Upper lobe of left lung (tissue), 6 donors: ENCODE measurements at places on chromosomes 7 and 10. TPM values are rescaled to one million over a fixed set of nuclear protein-coding genes. Genes with fewer than 3 reads are reported as not detected.
A peak's percentile ranks its signal among the peaks of the same experiment; 100 is the strongest.

DNA sequence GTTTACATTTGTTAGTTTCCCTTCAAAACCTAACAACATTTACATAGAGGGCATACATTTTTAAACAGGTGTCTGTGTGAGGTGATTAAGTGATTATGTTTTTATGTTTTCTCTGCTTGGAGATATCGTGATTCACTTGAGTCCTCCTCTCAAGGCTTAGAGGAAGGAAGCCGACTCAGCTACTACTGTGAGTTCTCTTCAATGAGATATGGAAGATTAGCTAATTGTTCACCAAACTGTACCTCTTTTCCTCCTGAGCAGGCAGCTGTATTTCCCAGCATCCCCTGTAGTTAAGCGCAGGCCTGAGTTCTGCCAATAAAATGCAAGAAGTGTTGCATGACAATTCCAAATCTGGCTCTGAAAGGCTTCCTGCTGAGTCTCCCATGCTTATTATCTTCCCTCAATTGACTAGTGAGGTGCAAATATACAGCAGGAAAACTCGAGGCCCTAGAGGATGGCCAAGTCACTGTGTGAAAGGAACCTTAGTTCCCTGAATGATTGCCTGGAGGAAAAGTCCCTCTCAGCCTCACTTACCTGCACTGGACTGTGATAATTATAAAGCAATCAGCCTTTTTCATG, 528.7 kb downstream of the GRM8 start:
- no peak for DNase-seq

DNA sequence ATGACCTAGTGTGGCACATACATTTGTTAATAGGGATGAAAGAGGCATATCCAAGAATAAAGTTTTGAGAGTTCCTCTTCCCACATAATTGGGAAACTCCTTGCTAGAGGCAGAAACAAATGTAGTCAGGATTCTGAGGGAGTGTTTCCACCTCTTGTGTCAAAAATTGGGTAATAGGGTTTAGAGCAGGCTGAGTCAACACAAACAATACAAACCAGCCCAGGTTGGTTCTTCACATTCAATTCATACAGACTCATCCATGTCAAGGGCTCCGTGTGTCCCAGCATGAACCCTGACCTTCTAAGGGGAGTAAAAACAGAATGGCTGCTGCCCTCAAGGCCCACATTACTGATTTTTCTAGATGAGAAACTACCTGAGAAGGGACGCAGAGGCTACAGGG, 75.3 kb downstream of the GLI3 start:
- peak; percentile 32 for DNase-seq

- no peak for DNase-seq
These were observed 62.5 kb downstream of the DAGLB start for GRCh38 chr7:6385110-6385781.

GRCh38 chr7:38629651-38630510, 1.3 kb downstream of the AMPH start:
- DNase-seq = no peak

- no peak for DNase-seq
These were observed 263.8 kb downstream of the PTEN start for GRCh38 chr10:88127269-88127668.

DNA sequence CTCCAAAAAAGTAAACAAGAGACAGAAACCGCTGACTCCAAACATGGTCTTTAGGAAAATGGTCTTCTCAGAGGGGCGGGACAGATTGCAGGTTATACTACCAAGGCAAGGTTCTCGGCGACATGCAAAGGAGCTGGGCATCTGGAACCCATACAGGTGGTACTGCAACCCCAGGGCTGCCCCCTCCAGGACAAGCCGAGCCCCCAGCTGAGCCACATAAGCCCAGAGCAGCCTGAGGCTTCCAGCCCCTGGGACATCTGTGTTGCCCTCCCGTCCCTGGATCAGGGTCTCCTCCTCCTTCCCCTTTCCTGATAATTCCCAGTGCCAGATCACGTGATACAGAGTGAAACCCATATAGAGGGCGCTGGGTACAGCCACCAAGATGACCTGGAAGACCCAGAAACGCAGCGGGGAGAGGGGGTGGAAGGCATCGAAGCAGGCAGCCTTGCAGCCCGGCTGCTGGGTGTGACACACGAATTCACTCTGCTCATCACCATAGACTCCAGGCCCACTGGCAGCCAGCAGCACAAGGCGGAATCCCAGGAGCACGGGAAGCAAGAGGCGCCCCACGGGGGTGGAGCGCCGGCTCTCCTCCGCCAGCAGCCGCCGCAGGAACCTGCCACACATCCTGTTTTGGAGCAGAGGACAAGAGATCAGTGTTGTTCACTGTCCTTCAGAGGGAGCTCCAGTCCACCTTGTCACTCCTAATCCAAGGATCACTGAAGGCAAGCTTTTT, at the start of gene GJC3:
GJC3 (minus strand) TSS at position 627 of the 736 bp plus-strand sequence; CDS start at position 627, 0 bp downstream.
- peak; percentile 85 for DNase-seq

DNA sequence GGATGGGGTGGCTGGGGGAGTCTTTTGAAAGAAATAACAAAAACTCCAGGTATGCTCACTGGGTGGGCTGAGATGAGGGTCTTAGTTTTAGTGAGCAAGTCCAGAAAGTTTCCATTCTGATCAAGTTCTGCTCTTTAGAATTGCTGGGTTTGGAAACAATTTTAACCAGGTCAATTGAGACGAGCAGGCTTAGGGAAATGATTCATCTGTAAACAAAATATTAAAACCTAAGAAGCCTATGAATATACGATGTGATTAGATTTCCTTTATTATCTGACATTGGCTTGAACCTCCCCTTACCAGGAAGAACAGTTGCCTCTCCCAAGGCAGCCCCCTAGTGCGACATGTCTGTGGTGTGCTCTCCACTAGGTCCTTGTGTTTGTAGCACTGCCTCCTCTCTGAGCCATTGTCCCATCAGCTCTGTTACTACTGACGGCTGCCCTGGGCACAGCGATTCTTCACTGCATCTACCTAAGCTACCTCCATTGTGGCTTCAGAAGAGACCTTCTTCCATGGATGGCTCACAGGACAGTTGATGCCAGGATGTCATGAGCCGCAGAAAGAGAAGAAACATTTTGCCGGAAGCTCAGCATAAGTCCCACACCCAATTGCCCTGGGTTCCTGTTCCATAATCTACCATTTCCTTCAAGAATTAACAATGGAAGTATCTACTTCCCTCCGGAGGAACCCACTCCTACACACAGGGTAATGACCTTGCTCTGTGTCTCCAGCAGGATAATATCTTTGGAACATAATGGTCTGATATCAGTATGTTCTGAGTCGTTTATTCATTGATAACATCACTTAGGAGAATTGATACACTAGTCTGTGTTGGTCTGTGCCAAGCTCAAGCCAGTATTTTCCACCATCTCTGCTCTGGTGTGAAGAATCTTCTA, 95.1 kb upstream of the ITGB1 start:
- DNase-seq = no peak

DNA sequence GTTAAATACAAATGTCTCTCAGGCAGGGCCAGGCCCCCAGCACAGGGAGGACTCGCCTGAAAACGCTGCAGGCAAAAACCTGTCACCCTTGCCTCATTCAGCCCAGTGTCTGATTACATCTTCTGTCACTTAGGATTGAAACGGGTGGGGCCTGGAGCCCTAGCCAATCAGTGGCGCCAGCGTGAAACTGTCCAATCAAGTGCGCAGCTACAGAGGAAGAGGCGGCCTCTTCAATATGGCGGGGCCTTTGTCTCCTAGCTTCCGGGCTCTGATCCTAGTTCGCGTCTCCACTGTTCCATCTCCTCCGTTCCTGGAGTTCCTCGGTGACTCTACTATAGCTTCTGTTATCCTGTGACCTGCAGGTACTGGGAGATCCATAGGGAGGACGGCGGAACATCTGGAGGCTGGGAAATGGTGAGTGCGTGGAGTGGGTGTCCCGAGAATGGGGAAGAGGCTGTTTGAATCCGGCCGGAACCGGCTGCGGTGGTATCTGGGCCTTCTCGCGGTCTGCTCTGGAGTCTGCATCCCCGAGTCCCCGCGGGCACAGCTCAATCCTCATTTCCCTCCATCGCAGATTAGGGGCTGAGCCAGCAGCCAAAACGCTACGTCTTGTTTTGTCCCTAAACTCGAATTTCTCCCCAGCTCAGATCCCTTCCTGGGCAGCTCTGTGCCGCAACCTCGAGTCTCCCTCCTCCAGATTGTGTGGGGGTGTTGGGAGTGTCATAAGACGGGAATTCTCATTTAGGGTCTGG, at the start of gene ZNF736:
ZNF736 (plus strand) TSS at position 222 of the 752 bp plus-strand sequence; CDS start at position 412, 190 bp downstream.
- peak; percentile 22 for DNase-seq

DNA sequence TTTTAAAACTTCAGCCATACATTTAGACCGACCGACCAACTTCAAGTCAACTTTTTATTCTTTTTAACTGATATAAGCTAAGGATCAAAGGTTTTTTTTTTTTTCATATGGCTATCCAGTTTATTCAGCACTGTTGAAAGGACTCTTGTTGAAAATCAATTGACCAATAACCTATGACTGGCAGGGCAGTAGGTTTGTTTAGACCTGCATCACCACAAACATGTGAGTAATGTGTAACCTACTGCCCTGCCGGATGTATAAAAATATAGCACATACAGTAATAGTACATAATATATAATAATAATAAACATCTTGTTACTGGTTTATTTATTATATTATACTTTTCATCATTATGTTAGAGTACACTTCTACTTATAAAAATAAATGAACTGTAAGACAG, 434.6 kb upstream of the SEMA3A start:
- no peak for DNase-seq

DNA sequence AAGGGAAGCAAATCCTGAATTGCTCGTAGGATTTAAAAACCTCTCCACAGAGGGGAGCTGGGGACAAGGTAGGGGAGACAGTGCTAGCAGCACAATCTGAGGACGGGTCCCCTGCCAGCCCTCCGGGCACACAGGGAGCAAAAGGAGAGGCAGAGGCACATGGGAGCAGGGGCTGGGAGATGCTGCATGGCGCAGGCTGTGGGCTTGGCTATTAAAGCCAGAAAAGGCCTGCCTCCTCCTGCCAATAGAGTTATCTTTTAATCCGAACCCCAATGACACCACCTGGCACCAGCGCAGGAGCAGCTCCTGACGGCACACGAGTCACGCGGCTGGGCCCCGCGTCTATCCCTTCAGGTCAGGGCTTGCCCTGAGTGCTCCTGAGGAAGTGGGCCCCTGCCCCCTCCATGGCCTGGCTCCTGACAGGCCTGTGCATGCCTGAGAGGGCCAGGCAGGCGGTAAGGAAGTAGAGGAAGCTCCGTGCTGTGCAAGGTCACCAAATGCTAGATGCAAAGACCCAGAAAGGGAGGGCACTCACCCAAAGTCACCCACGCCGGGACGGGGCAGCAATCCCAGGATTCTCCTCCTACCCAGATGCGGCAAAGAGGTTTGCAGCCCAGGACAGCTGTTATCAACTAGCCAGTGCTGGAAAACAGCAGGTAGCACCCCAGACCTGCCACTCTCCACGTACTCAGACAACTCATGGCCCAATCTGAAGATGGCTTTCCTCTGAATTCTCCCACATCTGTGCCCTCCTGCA, 28.1 kb downstream of the DLG5 start:
- DNase-seq = peak; percentile 67

DNA sequence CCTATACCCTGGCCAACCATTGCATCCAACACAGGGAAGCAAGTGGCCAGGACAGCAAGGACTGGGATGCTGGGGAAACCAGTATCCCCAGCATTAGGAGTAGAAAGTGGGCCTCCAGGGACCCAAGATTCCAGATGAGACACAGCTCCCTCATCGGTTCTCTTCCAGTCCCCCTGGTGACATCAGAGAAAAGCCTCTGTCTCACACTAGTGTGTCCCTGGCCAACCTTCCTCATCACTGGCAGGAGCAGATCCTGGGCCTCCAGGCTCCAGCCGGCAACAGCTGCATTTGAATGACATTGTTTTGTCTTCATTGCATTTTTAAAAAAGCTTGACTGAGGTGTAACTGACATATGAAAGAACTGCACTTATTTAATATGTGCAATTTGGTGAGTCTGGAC, 177.3 kb upstream of the LYZL2 start:
- no peak for DNase-seq

DNA sequence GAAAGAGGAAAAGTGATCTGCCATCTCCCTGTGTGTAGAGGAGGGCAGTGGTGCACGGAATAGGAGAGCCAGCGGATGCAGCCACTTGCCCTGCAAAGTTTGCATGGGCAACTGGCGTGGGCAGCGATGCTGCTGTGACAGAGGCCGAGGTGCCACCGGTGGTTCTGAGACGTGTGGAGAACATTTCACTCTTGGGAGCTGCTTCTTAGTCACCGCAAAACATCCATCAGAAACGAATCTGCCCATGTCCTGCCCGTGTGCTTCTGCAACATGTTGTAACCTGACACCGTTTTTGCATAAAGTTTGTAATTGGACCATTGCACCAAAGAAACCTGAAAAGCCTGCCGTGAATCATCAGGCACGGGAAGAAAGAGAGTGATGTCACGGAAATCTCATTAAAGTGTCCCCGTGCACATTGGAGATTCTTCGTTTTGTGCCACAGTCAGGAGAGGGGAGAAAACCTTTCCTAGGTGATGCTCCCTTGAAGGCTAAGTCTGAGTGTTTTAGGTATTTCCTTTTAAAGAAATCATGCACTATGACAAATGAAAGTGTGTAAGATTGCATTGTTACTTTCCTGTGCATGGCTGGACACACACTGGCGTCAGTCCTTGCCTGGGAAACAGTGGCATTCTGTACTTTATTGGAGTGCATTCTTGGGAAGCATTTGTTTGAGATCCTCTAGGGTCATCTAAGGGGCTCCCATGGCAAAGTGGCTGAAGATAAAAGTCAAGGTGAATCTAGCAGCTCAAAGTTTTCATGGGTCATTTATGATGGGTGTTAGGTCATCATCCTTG, 302.6 kb downstream of the KLF6 start:
- DNase-seq = peak; percentile 52

GRCh38 chr7:92781117-92781720, 55.2 kb downstream of the CDK6 start:
- no peak for DNase-seq

DNA sequence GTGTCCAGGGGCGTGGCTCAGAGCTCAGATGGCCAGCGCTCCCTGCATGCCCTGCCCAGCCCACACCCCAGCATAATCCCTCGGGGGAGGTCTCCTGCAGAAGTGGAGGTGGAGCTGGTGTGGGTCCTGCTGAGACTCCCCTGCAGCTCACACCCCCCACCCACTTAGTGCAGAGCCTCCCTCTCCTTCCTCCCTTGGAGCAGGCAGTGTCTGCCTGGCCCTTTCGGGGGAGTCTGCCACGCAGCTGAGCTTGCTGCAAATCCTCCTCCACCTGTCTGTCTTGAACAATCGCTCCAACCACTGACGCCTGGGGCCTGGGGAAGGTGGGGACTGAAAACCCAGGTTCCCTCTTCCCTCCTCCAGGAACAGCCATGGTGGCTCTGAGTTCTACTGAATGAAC, 219.7 kb upstream of the PPP2R2D start:
- no peak for DNase-seq

DNA sequence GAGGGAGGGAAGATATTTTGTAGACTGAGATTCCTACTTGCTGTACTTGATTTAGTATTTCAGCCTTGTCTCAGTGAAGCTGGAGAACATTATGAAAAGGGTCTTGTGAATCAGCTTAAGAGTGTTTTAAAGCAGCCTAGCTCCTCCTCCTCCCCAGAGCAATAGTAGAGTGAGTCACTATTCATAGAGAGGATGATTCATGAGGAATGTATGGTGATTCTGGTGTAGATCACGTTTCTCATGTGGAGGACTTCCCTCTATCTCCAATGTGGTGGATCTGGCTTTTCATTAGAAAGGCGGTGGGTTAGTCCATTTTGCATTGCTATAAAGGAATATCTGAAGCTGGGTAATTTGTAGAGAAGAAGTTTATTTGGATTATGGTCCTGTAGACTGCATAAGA, 340.1 kb upstream of the CHRM2 start:
- DNase-seq = no peak

MAGI2 gene
- 20.5 TPM for total RNA-seq

ANKRD2 gene
- total RNA-seq = 0.83 TPM

C10orf143 gene
- not detected for total RNA-seq

INSIG1 gene
- total RNA-seq = 134 TPM

FGFR2 gene
- total RNA-seq = 60.2 TPM

PBLD gene
- 1.8 TPM for total RNA-seq

EPHB4 gene
- total RNA-seq = 37.6 TPM
